ENCODE measurements at places on chromosomes 2 and 18.

DNA sequence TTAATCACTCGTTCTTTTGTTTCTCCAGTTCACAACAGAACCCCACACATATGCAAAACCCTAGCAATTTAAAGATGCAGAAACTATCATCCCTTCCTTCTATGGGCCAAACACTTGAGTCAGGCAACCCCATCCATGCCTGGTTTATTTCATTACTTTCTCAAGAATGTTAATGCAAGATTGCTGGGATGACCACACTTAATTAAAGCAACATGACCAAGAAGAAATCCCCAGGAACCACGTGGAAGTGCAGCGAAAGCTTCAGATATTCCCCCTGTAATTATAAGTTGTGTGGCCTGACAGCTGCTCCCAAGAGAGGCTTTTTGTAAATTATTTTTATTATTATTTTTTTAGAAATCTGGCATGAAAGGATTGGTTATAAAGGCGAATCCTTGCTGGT, 246.2 kb upstream of the ID2 start:
- DNase-seq, result no peak

DNA sequence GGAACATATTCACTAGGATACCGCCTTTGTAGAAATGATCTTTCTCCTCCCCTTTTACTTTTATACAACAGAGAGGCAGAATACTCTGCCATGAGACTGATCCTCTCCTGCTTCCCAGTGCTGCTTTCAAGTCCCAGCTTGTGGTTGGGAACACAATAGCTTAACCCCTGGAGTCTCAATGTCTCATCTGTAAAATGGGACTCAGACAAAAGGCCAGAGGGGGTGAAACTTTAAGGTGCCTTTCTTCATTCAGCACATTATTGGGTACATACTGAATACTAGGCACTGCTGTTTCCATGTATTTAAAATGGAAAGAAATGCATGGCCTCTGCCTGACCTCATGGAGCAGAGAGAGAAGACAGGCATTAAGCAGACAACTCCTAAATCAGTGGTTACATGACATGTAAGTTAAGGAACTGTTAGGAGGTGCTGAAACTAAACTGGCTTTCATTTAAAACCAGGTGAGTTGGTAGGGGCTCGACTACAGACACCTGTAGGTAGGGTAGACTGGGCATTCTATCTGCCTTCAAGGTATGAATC, 53.8 kb downstream of the MAP4K4 start:
- DNase-seq, result no peak

DNA sequence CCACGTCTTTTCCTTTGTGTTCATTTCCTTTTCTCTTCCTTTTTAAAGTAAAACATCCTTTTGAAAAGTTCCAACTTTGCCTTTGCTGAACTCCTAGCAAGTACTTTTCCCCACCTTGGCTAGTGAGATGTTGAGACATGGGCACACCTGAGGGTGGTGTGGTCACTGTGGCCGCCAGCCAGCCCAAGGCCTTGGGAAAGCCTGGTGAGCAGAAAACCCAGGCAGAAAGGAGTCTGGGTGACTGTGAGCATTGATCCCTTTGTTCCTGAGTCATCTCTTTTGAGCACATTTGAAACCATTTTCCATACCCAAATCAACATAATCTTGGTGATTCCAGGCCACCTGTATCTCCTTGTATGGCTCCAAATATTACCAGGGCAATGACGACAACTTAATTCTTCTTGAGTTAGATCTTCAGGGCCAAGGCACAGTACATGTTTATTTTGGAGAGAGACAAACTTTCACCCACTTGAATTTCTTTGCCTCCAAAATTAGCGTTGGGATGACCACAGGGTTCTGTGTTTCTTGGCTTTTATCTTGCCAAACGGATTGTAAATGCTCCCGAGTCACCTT, 14.5 kb downstream of the EPAS1 start:
- DNase-seq, result no peak

GRCh38 chr2:197304556-197305011, 6.0 kb downstream of the ANKRD44 start:
- DNase-seq, result no peak

Data from stimulated activated CD8-positive, alpha-beta memory T cell treated with anti-CD3 and anti-CD28 coated beads, Interleukin-4, amount 100 ng/mL, for 1 hour (primary cell).